ENCODE measurements at places on chromosomes 4 and X. TPM values are rescaled to one million over a fixed set of nuclear protein-coding genes. Genes with fewer than 3 reads are reported as not detected.

Gene DACH2
- 0.87 TPM for total RNA-seq

Gene TLL1
- 3.8 TPM for total RNA-seq

Gene TAF7L
- total RNA-seq, result 0.11 TPM

Gene CHRDL1
- total RNA-seq, result 2.6 TPM

Gene PHEX
- 0.24 TPM for total RNA-seq

Gene UGT2A1
- not detected for total RNA-seq

Gene TMEM175
- total RNA-seq, result 15.9 TPM

- DNase-seq, result peak; percentile 64
Observed at GRCh38 chr4:169100670-169101101, 90.6 kb upstream of the CBR4 start.

- peak; percentile 94 for DNase-seq
Observed at GRCh38 chr4:127622921-127623796, 9.6 kb upstream of the INTU start.

DNA sequence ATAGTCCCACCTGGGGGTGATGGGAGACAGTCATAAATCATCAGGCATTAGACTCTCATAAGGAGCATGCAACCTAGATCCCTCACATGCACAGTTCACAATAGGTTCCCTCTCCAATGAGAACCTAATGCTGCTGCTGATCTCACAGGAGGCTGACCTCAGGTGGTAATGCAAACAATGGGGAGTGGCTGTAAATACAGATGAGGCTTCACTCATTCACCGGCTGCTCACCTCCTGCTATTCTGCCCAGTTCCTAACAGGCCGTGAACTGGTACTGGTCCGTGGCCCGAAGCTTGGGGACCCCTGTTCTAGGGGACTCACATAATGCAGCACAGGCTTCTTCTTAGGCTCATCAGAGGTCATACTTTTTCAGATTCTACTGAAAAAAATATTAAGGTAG, 625.9 kb upstream of the AGA start:
- peak; percentile 63 for DNase-seq

GRCh38 chr4:51884606-51885005, 41.7 kb downstream of the DCUN1D4 start:
- DNase-seq, result peak; percentile 73

DNA sequence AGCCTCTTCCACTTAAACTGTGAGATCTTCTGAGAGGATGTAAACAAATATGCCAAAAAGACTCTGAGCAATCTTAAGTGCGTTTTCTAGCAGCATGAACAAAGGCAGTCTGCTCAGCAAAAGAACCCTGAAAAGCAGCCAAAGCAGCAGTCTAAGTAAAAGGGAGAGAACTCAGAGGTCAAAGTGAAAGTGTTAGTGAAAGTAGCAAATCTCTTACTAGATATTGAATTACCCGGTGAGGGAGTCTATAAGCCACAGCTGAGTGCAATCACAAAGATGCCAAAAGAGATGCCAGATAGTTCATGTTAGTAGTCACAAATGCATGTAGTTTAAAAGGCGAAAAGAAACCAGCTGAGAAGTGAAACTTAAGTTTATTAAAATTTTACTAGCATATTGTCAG, 7.9 kb upstream of the GNRHR start:
- DNase-seq, result no peak

GRCh38 chr4:2302387-2303119, 40.6 kb upstream of the MXD4 start:
- DNase-seq, result peak; percentile 39
